ENCODE measurements at places on chromosomes 4 and X.

- DNase-seq: no peak
Measured at GRCh38 chrX:104427073-104427472, 138.9 kb upstream of the IL1RAPL2 start.

DNA sequence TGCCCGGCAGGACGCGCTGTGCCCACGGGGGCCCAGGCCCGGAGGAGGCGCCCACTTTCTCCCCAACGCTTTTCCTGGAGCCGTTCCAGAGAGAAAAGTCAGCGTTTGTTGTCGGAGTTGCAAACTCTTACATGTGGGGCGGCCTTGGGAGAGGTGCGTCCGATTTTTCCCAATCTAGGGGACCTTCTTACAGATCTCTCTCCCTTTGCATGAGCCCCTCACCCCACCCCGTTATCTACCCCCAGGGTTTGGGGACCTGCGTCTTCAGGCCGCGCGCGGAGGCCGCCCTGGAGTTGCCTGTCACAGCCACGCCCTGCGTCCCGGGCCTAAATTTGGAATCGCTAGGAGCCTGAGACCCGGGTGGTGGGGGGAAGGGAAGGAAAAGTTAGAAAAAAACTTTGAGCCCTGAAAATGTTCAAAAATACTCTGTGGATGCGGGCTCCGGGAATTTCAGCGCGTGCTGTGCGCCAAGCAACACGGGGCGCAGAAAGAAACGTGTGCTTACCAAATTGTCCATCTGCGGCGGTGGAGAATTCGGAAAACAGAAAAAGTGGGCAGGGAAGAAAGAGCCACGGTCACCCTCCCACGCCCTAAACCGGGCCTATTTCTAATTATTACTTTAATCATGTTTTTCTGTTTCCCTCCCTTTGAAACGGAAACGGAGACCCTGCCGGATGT is 587 bp downstream of the CD99 start:
- DNase-seq: no peak

DNA sequence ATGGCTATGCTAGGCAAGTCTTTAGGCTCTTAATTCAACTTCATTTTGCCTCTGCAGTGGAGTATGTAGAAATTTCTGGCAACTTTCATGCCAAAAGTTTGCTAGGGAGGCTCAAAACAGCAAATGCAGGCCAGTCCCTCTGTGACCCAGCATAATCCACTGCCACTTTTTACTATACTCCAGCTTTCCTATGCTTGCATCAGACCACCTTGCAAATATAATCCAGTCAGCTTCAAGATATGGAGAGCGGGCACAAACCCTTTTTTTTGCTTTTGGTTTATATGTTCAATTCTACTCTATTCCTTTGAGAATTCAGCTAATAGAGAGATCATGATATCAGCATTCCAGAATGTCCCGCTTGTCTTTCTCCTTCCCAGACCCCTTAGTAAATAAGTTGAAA is 192.0 kb upstream of the PABPC4L start:
- no peak for DNase-seq

GRCh38 chrX:49892542-49892941 is 13.3 kb downstream of the USP27X start:
- no peak for DNase-seq

DNA sequence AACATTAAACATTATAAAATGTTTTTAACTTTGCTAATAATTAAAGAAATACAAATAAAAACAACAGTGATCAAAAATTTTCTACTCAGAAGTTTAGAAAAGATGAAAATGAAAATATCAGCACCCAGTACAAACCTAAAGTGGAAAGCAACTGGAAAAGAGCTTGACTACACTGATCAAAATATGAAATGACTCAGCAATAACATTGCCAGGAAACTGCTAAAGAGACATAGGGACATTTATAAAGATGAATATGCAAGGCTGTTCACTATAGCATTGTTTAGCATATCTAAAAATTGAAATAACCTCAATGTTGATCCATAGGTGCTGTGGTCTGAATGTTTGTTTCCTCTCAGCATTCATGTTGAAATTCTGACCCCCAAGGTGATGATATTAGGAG is 88.5 kb upstream of the NOCT start:
- DNase-seq: no peak

DNA sequence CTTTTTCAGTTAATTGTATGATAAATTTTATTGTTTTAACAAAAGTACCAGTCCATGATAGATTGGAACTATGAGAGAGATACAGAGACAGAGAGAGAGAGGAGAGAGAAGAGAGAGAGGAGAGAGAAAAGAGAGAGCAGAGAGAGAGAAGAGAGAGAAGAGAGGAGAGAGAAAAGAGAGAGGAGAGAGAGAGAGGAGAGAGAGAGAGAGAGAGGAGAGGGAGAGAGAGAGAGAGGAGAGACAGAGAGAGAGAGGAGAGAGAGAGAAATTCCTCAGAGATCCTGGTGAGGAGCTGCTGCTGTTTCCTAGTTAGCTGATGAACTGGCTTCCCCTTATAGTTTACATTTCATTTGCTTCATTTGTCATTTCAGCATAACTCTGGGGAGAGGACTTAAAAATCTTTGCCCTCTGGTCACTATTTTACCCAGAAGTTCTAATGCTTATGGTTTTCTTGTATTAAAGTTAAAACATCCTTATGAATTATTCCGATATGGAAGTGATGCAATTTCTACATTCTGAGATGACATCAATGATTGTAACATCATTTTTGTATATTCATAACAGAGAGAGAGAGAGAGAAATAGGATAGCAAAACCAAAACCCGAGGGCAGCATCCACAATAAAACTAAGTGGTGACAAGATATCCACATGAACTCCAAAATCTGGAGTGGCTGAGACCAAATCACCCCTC is 10.8 kb downstream of the CTAG1A start:
- DNase-seq: no peak

Data from caudate nucleus (tissue), 63 donors.